ENCODE measurements at places on chromosomes 2 and 18.

GRCh38 chr2:136347981-136348380 is 230.0 kb upstream of the CXCR4 start:
- no peak for DNase-seq

- no peak for DNase-seq
Observed at GRCh38 chr18:35296060-35296459, 6.0 kb upstream of the ZSCAN30 start.

DNA sequence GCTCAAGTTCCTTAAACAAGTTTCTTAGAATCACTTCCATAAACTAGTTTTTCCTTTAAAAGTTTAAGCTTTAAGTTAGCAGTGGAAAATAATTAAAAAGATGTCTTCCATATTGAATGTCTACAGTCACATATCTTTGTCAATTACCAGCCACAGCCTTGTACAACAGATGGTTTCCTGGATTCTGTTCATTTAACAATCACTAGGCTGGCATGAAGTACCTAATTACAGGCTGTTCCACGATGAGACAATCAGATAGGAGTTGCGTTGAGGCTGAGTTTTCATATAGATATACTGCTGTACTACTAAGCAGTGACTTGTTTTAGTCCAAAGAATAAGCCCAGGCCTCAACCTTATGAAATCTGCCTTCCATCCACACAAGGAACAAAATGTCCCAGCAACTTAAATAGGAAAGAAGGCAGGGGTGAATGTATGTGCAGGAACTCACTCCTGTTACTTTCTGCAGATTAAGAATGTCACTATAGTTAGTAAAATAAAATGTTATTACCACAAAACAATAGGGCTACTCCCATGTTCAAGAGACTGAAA is 131.0 kb downstream of the ZAP70 start:
- DNase-seq, result no peak

DNA sequence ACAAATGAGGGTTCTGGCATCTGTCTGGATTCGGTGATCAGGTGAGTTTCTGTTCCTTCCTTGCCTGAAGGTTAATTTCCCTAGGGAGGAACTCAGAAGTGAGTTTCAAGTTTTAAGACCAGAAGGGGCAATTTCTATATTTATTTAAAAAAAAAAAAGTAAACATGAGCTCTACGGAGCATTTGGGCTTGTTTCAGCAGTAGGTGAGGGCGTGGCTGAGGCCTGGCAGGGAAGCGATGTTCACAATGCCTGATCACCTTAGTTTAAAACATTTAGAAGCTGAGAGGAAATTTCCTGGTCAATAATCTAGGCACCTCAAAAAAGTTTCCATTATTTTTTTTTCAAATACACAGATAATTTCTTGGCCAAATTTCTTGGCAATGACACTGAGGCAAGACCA is 629.1 kb downstream of the DPP10 start:
- no peak for DNase-seq

DNA sequence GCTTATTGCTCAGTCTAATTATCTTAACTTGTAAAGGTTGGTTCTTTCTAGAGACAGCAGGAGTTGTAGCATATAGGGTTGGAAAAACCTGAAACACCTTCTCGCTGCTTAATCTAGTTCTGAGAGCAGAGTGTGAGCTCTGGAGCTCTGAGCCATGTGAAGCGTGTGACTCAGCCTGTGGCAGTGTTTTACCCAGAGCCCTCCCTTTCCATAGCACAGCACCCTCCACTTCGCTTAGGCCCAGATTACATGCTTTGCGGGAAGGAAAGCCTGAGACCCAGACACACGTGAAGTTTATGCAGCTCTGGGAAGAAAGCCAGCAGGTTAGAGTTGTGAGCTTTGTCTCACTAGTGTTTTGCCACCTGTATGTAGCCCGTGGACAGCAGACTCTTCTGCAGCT is 74.5 kb downstream of the INPP4A start:
- DNase-seq, result no peak

DNA sequence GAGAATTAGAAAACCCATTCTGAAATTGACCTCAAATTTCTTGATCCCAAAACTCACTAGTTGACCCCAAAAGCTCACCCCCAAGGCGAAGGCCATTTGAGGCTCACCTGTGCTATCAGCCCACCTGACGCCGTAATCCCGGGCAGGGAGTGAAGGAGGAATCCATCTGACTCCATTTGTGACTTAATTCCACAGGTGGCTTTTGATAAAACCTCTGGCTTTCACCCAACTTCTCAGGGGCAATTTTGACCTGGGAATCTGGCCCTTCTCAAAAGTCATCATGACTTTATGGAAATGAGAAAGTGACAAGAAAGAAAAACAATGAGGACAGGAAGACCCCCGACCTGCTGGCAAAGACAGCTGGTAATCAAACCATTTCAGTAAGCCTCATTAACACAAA is 86.9 kb upstream of the SALL3 start:
- no peak for DNase-seq

Data from pons (tissue), 1 donor.